ENCODE measurements at places on chromosomes 5 and 9.

DNA sequence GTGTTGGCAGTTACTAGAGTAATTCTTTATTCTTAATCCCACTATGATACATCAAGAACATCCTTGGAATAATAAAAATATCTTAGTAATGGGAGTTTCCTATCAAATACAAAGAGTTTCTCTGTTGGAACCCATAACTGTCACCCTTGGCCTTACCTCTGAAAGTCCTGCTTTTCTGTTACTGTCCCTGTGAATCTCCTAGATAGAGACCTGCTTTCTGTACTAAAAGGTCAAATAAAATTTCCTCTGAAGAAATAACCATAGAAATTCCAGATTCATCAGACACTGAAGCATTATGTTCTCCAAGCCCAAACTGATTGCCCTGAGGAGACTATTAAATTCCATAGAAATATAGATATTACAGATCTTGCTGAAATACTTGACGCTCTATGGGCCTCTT is 63.0 kb downstream of the KCNV2 start:
- DNase-seq: no peak

GRCh38 chr5:52920929-52921328 is 68.2 kb upstream of the ITGA2 start:
- DNase-seq: no peak

- DNase-seq: no peak
Measured at GRCh38 chr9:6029604-6030274, 14.3 kb upstream of the RANBP6 start.

DNA sequence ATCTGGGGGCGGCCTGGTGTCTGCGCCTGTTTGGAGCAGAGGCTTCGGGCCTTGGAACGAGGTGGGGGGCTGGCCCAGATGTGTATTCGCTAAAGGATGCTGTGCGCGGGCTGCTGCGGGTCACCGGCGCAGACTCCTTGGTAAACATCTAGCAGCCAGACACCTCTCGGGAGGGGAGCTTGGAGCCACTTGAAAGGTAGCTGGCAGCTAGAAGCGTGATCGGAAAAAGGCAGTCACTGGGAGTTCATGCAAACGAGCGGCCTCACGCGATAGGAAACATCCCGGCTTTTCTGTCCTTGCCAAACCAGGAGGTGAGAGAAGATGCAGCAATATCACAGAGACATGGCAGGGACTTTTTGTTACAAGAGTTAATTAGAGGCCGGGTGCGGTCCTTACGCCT is 8.1 kb downstream of the LAMC3 start:
- no peak for DNase-seq

DNA sequence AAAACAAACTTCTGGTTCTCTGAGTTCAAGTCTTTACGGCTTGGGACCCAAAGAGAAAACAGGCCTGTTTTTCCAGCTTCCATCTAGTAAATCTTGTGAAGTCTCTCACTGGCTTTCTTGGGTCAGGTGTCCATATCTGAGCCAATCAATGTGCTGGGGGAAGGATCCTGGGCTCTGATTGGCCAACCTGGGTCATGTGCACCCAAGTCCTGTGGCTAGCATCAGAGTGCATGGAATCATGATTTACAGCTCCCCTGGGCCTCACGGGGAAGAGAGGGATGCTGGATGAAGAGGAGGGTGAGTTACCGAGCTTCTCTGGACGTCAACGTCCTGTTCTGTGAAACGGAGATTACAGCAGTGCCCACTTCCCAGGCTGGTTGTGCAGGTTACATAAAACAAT is 19.4 kb downstream of the CXCL14 start:
- DNase-seq: no peak

DNA sequence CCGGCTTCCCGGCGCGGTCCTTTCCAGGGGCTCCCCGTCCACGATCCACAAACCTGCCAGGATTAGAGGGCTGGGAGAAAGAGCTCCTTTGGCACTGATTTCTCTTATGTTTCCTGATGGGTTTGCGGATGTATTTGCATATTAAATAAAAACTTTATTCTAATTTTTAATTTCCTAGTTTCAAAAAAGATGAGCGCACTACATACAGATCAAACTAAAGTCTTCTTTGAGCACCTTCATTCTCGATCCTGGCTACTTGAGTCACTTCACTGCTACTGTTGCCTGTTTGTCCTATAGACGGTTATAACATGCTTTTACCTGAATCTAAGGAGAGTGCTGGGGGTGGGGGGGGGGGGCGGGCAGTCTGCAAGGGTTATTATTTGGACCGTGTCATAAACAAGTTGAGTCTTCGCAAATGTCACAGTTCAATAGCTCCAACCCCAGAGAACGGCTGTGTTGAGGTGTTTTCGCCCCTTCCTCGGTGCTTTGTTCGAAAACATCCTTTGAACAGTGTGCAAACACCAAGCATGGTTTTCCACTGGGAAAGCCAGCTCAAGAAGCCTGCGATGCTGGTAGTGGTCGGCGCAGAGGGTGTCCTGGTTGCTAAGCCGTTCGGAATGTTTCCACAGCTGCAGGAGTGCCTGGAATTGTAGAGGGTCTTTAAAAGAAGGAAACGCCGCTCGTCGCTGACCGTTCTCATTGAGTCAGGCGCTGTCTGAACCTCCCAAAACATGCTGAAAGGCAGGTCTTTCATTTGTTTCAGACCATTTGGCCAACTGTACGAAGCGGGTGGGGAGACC is 1.1 kb upstream of the STK10 start:
- DNase-seq: no peak

GRCh38 chr5:145463634-145464033 is 371.5 kb downstream of the PRELID2 start:
- DNase-seq: no peak

DNA sequence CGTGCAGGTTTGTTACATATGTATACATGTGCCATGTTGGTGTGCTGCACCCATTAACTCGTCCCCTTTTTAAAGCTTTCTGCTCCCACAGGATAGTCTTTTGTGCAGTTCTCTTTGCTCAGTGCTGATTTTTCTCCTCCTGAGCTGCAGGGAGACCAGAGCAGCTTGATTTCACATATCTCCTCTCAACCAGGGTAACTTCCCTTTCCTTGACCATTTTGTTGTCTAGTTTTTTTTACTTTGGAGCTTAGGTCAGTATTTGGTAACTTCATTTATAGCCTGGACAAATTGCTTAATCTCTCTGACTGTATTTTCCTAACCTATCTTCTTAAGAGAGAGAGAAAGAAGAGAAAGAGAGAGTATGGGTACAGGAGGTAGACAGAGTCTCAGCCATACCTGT is 137.1 kb upstream of the ZNF366 start:
- DNase-seq: no peak

DNA sequence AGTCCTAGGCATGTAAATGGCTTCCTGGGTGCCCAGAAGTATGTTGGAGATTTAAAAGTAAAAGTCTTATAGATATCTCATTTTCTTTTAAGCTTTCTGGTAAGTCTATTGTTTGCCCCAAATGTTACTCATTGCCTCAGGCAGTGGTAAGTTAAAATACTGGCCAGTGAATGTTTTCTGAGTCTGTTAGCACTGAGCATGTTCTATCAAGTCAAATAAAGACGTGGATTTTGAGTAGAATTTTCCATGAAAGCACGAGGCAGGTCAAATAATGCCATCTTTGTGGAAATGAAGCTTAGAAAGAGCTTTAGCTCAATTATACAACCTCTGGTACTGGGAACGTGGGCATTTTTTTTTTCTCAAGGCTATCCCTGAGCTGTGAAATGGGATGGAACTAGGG is 651.3 kb upstream of the ACO1 start:
- no peak for DNase-seq

DNA sequence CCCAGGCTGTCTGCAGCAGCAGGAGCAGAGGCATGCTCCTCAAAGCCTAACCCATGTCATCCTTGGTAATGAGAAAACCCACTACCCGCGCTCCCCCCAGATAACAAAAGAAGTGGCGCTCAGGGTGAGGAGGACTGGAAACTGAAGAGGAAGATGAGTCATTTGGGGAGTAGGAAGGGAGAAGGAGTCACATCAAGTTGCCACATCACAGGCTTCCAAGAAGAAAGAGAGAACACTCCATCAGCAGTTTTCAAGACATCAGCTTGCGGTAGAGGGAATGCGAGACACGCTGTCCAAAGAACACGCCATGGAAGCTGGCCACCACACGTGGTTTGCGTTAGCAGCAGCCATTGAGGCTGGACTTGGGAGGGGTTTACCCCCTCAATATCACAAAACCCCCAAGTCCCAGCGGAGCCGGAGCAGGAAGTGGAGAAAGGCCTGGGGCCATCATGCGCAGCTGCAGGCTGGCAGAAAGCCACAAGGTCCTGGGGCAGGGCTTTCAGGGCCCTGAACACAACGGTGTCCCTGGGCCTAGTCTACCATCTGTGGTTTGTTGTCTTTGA is 41.5 kb downstream of the SH3PXD2B start:
- no peak for DNase-seq

- no peak for DNase-seq
Measured at GRCh38 chr9:69637817-69638200, 34.4 kb downstream of the APBA1 start.

DNA sequence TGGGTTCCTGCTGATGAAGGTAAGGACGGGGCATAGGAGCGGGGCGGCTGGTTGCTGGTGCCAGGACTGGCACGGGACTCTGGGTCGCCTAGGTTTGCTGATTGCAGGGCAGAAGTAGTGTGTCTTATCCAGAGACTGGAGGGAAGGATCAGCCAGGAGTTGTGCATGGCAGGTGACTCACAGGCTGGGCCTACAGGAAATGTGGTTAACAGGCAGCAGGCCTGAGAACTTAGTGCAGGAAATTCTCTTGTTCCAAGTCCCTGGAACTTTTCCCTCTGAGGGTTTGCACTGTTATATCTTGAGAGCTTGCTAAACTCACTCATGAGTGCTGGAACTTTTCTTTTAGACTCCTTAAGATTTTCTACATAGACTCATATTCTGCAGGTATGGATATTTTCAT is 95.1 kb downstream of the ANXA2R start:
- DNase-seq: no peak

DNA sequence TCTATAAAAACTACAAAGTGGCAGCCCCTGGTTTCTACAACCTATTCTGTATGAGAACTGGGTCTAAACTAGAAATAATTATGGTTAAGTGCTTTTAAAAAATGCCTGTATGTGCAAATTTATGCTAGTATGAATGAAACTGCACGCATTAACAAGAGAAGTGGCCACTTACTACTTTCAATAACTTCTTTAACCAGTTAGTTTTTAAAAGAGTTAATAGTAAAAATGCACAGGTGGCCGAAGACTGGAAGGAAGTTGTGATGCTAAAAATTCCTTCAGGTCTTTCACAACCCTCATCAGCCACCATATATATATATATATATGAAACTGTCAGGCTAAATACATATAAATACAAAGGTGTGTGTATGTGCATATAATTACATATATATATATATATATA is 36.8 kb downstream of the SHISAL2B start:
- no peak for DNase-seq

DNA sequence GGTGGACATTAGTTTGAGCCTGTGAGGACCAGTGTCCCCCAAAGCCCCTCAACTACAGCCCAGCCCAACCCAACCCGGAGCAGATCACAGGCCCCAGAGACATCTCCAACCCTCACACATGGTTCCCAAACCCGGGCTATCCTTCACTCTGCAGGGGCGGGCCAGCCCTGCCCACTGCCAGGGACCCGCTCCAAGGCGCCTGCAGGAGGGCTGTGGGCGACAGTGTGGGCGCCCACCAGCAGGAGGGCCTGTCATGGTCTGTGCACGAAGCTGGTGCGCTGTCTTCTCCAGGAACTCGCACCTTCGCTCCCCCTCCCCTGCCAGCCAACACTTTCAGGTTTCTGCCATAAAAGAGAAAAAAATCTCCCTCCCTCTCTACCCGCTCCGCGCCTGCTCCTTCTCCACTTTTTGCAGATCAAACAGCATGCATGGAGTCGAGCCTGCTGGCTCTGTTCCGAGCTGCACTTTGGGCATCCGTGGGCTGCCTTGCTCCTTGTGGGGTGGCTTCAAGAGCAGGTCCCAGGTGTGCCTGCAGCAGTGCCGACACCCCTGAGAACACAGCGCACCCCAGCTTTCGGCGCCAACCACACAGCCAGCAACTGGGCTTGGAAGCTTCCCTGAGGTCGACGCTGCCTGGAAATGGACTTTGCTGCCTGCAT is 133.7 kb upstream of the PPP1R26 start:
- DNase-seq: no peak

- no peak for DNase-seq
Measured at GRCh38 chr5:321230-321725, at the start of gene AHRR. Gene AHRR (plus strand): TSS chr5:321714. CDS start chr5:343903, 22,189 bp downstream.

DNA sequence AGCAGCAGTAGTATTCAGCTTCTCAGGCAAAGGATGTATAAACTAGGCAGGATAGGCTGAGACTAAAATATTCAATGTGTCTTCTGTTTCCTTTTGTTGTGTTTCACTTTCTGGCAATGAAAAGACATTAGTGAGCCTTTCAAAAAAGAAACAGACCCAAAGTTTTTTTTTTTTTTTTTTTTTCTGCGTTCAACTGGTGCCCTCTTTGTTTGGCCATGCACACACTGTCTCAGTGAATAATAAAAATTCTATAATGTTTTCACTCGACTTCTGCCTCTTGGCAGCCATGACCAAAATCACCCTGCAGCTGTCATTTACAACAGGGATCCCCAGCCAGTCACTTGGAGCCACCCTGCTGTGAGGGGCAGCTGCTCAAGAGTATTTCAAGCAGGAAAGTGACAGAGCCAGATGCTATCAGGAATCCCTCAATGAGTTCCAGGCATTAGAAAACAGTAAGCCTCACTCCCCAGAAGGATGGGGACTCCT is 44.0 kb upstream of the MAN2A1 start:
- DNase-seq: no peak

GRCh38 chr5:170818232-170818631 is 34.7 kb downstream of the GABRP start:
- no peak for DNase-seq

- peak; percentile 3 for DNase-seq
Measured at GRCh38 chr9:99221266-99221620, 499 bp downstream of the ALG2 start.

DNA sequence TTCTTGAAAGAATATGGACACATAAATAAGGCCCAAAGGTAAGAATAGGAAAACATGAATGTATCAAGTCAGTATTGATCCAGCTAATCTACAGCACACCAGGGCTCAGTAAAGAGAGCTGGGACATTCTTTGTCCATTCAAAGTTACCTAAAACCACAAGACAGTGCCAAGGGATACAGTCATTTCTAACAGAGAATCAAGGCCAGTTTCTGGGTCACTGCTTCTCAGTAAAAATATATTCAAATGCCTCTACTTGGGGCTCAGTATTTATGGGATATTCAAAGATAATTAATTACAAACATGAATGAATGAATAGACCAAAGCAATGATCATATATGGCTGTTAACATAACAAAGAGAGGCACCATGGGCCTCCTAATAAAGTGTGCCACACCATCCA is 34.9 kb downstream of the MTMR12 start:
- DNase-seq: no peak

DNA sequence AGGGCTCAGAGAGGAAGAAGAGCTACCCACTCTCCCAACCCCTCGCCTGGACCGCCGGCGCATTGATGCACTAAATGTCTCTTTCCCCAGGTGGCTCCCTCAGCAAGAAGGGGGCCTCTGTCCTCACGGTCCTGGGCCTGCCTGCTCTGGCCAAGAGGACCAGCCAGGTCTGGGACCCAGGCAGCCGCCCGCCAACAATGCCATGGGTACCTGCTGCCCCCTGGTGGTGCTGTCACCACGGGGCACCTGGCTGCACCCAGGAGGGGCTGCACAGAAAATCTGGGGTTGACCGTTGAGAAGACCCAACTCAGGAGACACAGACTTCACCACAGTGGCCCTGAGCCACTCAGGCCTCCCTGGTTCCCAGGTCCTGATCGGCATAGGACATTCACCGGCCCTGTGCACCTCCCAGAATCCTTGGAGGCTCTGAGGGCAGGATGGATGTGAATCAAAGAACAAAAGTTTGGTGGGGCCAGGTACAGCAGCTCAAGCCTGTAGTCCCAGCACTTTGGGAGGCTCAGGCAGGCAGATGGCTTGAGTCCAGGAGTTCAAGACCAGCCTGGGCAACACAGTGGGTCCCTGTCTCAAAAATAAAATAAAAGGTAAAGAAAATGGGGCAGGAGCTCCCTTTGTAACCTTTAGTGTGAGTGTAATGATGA is 2.4 kb upstream of the VAV2 start:
- peak; percentile 63 for DNase-seq

All from stimulated activated CD8-positive, alpha-beta memory T cell treated with anti-CD3 and anti-CD28 coated beads, Interleukin-4, amount 100 ng/mL, for 1 hour (primary cell).